ENCODE measurements at places on chromosomes 11 and 22.

- peak; percentile 52 for DNase-seq
Observed at GRCh38 chr11:3984896-3985295, 109.7 kb upstream of the RRM1 start.

DNA sequence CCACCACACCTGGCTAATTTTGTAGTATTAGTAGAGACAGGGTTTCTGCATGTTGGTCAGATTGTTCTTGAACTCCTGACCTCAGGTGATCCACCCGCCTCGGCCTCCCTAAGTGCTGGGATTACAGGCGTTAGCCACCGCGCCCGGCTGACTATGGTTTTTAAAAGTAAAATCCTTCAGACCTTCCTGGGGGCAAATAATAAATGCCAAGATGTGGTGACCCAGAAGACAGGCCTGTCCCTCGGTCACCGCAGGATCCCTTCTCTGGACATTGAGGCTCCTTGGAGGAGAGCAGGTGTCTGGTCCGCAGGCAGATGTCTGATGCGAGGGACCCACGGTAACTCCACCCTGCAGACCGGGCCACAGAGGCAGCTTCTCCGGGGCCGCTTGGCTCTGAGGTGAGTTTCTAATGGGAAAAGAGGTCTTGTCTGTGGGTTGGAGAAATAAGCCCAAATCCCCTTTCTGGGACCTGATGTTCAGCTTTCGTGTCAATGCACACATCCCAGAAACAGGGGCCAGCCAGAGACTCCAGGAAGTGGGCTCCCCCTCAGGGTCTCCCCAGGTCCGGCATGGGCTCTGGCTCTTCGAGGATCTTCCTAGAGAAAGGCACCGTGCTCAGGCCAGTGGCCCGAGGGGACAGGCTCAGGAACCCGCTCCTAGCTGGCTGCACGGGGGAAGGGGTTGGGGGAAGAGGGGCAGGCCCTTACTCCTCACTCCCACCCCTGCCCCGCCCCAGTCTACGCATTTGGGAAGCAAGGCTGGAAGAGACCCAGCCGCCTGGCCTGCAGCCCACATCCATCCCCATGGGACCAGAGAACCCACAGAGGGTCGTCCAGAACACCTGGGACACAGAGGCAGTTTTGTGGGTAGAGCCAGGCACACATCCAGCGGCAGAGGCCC, 100.6 kb downstream of the WNT7B start:
- no peak for DNase-seq

- DNase-seq = no peak
Observed at GRCh38 chr11:1547467-1548098, 24.5 kb downstream of the DUSP8 start.

DNA sequence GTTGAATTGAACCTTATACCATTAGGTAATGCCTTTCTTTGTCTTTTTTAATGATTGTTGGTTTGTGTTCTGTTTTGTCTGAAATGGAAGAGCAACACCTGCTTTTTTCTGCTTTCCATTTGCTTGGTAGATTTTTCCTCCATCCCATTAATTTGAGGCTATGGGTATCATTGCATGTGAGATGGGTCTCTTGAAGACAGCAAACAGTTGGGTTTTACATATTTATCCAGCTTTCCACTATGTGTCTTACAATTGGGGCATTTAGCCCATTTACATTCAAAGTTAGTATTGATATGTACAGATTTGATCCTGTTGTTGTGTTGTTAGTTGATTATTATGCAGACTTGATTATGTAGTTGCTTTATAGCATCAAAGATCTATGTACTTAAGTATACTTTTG, 21.1 kb upstream of the RAB38 start:
- no peak for DNase-seq

DNA sequence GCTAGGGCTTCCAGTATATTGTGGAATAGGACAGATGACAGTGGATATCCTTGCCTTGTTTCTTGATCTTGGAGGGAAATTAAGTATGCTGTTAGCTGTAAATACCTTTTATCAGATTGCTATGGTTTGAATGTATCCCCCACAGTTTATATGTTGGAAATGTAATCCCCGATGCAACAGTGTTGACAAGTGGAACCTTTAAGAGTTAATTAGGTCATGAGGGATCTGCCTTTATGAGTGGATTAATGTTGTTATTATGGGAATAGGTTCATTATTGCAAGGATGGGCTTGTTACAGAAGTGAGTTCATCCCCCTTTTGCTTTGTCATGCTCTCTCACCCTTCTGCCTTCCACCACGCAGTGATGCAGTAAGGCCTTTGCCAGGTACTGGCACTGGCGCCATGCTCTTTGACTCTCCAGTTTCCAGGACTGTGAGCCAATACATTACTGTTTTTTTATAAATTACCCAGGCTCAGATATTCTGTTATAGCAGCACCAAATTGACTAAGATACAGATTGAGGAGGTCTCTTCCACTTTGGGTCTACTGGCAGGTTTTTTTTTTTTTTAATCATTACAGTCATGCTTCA, 16.4 kb downstream of the CABIN1 start:
- DNase-seq = no peak

DNA sequence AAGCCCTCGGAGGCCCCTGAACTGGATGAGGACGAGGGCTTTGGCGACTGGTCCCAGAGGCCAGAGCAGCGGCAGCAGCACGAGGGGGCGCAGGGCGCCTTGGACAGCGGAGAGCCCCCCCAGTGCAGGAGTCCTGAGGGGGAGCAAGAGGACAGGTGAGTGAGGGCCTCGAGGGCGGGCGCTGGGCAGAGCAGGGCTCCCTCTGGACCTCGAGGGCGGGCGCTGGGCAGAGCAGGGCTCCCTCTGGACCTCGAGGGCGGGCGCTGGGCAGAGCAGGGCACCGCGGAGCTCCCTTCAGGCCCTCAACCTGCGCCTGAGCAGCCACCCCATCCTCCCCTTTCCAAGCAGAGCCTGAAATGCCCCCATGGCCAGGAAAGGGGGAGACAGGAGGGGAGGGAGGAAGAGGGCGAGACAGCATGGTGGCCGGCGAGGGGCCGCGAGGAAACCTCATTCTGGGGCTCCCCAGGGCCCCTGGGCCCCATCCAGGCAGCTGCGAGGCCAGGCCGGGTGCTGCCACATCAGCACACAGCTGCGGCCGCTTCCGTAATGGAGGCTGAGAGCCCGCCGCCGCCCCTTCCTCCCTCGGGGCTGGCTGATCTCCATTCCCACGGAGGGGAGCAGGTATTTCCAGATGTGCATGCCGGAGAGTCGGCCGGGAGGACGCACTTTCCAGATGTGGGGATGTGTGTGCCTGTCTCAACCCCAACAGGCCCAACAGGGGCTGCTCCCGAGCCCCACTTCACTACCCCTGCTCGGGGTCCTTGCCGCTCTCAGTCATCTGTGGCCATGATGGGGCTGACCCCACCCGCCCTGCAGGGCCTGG, 10.0 kb downstream of the PRR33 start:
- no peak for DNase-seq

DNA sequence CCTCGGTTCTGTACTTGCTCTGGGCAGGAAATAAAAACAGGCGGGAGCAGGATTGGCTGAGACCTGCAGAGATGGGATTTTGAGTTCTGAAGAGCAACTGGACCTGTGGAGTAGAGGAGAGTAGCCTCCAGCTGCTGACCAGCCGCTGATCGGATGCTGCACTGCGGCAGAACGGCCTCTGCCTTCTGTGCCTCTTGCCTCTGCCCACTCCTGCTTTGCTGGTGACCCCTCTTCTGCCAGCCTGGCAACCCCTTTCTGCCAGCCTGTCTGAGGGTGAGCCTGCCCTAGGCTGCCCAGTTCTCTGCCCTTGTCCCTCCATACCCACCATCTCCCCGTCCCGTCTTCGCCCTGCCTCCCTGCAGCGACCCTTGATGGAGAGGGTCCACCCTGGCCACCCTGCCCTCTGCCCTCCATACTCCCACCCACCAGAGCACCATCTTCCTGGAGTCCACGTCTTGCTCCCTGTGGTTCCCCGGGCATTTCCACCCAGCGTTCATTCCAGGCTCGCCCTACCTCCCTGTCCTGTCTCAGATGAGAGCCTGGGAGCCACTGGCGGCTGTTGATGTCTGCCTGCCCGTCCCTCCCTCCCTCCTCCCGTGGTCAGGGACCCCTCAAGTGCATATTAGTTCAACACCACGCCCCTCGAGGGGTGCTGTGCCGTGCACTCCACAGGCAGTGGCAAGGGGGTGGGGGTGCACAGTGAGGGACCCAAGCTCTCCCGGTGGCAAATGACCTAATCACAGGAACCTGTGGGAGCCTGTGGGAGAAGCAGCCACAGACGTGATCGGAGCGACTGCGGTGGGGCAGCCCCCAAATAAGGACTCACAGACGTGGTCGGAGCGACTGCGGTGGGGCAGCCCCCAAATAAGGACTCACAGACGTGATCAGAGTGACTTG, 863.3 kb downstream of the TBC1D22A start:
- no peak for DNase-seq

DNA sequence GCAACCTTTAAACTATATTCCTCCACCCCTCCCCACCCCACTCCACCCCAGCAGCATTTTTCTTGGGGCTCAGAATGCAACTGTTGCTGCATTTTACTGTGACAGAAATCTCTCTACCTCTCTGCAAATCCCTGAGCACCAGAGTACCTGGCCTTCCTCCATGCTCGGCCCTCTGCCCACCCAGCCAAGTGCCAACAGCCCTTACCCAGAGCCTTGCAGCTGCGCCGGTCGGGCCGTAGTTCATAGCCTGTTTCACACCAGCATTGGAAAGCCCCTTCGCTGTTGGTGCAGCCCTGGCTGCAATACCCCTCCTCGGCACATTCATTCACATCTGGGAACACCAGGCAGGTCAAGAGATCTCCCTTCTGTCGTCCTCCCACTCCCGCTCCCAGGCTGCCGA, 23.4 kb downstream of the LRP4 start:
- no peak for DNase-seq

DNA sequence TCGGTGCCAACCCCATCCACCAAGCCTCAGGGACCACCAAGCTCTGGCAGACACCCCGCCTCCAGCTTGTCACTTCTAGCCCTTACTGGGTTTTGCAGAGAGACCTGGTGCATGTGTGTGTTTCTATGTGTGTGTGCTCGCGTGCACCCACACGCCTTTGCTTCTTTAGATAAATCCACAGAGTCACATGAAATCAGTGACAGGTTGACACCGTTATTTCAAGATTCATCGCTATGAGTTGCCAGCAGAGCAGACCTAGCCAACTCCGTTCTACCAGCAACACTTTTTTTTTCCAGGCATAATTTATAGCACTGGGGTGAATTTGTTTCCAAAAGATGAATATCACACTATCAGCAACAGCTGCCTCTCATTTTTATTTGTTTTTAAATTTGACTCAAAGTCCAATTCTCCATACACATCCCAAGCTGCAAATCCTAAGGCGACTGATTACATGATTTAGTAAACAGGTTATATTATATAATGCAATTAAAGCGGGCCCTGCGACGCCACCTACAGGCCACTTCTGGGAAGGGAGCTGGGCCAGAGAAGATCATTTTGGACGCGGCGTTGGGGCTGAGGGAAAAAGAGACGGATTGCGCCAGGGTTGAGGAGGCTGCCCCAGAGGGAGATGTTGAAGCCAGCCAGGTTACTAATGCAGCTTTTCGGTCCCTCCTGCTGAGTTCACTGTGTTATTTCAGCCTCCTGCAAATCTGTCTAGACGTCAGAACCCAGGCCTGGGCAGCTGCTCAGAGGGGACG, 150.5 kb downstream of the FEZ1 start:
- DNase-seq = peak; percentile 80

GRCh38 chr22:37661160-37661924, 2.8 kb downstream of the PDXP start:
- peak; percentile 67 for DNase-seq

DNA sequence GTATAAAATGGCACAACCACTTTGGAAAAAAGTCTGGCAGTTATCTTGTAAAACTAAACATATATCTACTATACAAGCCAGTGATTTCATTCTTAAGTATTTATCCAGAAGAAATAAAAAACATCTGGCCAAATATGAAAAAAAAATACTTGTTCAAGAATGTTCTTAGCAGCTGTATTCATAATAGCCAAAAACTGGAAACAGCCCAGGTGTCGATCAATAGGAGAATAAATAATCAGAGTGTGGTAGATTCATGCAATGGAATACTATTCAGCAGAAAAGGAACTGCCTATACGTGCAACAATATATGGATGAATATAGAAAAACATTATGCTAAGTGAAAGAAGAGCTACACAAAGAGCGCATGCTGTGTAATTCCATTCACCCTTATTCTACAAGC, 36.7 kb downstream of the POU2AF1 start:
- DNase-seq = no peak

DNA sequence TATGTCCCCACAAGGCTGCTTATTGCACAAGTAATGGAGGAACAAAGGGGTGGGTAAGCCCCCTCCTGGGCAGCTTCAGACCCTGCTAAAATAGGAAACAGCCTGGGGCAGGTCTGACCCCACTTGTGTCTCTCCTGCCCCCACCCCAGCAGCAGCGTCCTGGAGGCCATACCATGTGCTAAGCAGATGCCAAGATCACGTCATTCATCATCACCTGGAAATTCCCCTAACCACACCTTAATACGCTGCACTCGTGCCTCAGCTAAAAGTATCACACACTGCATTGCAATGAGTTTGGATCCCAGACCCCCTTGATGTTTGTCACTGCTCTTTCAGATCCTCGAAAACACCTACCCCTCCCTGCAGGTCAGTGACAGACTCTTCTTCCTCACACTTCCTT, 27.8 kb upstream of the GGTLC2 start:
- DNase-seq = no peak

DNA sequence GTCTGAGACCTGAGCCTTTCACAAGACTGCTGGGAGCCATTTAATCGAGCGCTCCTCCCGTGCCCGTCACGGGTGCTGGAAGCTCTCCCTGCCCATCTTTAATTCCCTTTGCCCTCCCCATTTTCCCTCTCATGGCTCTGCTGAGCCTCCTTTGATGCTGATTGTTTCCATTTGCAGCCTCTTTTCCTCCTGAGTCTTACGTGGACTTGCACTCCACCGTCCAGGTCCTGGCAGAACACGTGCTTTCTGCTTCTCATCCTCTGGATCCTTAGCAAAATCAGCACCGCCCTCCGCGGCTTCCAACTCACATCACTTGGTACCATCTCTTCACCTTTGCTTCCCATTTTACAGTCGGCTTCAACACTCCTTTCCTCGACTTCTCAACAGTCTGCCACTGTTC, 7.3 kb downstream of the IFT27 start:
- DNase-seq = no peak

GRCh38 chr22:39471381-39472141, 14.7 kb downstream of the MGAT3 start:
- no peak for DNase-seq

DNA sequence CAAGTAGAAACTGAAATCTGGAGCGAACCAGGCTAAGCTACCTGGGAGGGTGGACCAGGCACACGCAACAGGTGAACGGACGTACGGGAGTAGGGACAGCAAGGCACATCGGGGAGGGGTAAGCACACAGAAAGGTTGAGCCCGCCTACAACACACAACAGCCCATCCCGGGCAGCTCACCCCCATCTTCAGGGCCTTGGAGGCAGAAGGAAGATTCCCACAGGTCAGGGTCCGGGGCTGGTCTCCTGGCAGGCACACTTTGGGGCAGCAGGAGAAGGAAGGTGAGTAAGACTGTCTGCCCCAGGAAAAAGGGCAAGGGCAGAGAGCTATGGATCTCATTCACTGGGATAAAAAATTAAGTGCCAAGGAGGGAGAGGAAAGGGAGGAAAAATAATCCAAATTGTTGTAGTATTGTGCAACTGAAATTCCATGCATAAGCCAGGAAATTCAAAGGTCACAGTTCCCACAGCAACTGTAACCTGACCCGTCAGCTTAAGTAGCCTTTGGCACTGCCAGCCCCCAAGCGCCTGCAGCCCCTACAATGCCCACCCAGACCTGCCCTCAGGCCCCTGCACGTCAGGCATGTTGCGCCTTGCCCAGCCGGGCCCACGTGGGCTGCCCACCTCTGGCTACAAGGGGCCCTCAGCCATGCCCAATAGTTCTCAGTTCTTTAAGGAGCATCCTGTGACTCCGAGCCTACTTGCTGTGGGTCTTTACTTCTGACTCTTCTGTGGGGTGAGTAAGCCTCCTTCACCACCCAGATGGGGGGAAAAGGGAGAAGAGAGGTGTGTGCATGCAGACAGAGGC, 51.8 kb downstream of the MICAL3 start:
- peak; percentile 84 for DNase-seq

Measured in foreskin fibroblast (primary cell).